ENCODE measurements at places on chromosomes 11 and 22.
A peak's percentile ranks its signal among the peaks of the same experiment; 100 is the strongest.

GRCh38 chr22:24191381-24191841 is 10.1 kb downstream of the SUSD2 start:
- DNase-seq = no peak

- DNase-seq = no peak
Measured at GRCh38 chr22:27647540-27647939, 154.0 kb downstream of the MN1 start.

GRCh38 chr11:131802440-131803115 is 432.2 kb downstream of the NTM start:
- DNase-seq = no peak

GRCh38 chr11:6655790-6656583 is at the start of gene DCHS1:
Gene DCHS1 (minus strand): TSS chr11:6655809. CDS start chr11:6641613, 14,196 bp downstream.
- DNase-seq = no peak

DNA sequence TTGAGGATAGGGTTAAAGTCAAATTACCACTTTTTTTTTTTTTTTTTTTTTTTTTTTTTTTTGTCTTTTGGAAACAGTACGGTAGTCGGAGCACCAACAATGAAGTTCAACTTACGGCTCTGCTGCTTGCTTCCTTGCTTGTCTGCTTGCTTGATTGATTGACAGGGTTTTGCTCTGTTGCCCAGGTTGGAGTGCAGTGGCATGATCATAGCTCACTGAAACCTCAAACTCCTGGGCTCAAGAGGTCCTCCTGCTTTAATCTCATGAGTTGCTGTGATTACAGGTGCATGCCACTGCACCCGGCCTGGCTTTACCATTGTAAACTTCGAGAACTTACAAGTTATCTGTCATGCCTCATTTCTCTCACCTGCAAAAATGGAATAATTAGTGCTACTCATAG is 5.8 kb downstream of the SGSM3 start:
- no peak for DNase-seq

DNA sequence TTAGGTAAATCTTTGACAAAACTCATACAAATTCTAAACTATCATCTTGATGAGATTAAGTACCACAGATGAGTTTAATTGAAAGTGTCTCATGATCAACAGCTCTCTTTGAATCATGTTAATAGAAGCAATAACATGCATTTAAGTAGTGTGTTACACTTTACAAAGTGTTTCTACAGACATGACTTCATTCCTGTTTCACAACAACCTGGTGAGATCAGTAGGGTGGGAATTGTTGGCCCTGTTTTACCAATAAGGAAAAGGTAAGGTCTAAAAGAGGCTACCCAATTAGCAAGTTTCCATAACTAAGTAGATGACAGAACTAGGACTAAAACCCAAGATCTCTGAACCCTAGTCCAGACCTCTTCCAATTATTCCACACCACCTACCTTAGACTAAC is 12.7 kb upstream of the PRSS23 start:
- no peak for DNase-seq

DNA sequence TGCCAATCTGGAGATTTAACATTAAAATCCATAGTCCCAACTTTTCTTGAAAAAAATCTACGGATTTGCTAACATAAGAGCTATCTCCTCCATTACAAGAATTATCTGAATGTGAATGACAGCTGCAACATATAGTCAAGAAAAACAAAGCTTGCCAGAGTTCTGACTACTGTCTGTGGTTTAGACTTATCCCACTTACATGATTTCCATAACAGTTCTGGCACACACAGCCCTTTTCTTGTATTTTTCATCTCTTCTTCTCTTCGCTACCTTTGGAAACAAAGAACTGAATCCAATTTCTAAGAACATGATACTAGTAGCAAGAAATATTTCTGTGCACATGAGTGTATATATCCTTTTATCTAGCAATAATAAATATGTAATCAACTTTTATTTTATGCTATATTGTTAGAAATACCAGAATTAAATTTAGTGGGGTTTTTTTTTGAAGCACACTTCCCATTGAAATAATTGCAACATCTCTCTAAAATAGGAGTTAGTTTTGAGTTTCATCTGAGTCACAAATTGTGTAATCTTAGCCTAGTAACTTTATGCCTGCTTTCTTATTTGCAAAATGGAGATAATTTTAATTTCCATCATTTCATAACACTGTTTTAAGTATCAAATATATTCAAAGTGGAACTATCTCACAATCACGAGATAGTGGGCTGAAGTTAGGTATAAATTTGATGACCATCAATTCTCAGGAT is 1217.6 kb downstream of the JRKL start:
- no peak for DNase-seq

GRCh38 chr11:61971248-61972111 is 4.0 kb upstream of the FTH1 start:
- DNase-seq = peak; percentile 99

- DNase-seq = no peak
Measured at GRCh38 chr11:99534812-99535211, 514.1 kb downstream of the CNTN5 start.

GRCh38 chr11:10637731-10638151 is 55.8 kb downstream of the IRAG1 start:
- no peak for DNase-seq

DNA sequence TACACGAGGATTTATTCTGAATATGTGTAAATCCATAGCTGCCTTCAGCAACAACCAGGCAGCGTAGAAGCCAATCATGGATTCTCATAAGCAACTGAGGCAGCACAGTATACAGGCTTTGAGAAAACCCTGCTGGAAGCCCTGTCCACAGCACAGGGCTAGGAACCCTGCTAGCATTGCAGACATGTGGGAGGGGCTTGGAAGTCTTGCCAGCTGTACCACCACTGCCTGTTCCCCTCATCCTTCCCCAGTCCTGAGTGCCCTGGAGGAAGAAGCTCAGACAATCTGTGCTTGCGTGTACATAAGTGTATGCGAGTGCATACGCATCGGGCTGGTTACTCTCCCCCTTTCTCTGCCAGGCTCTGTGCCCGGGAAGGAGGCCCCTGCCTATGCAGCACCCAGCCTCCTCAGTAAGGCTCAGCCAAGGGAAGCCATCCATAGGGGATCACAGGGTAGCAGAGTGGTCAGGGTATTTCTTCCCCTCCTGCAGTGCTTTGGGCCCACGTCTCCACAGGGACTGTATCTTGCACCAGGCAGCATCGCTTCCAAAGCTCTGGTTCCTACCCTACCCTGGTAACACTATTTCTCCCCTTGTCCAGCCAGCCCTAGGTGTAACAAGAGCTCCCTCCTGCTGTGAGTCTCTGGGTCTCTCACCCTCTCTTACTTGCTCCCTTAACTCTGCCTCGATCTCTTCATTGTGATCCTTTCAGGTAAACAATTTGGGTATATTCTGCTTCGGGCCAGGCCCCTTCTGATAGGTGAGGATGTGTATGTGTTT is 90.5 kb downstream of the GALNT18 start:
- DNase-seq = no peak

DNA sequence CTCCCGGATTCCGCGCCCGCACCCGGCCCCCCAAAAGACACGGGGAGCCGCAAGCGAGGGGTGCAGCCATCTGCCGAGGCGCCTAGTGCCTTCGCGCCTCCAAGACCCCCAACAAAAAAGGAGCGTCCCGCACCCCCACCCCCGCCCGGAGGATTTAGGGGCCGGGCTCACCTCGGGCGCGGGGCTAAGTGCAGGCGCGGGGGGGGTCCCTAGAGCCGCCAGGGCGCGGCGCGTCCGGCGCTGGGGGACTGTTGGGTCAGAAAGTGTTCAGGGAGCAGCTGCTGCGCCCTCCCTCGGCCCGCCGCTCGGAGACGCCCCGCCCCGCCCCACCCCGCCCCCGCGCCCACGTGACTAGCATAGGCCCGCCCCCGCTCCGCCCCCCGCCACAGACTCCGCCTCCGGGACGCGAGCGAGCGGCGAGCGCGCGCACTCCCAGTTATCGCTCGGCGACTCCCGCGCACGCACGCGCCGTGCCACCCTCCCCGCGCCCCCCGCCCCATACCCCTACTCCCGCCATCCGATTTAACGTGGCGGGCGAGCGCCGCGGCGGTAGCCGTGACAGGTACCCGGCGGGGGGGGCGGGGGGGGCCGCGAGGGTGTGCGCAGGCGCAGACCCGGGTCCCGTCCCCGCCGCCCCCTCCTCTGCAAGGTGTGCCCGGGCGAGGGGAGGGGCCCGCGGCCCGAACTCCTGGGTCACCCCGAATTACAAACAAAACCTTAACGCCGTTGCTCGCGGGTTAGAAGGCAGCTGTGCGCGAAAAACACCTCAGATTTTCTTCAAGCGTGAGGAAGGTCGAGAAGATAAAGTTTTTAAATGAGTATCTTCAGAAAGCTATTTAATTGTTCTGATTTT is 56.2 kb downstream of the KCNJ4 start:
- peak; percentile 64 for DNase-seq

- no peak for DNase-seq
Measured at GRCh38 chr22:36636916-36637315, 66.6 kb downstream of the CACNG2 start.

GRCh38 chr22:33842421-33843094 is 77.7 kb downstream of the LARGE1 start:
- no peak for DNase-seq

- DNase-seq = no peak
Measured at GRCh38 chr11:134665188-134665535, 253.1 kb upstream of the B3GAT1 start.

DNA sequence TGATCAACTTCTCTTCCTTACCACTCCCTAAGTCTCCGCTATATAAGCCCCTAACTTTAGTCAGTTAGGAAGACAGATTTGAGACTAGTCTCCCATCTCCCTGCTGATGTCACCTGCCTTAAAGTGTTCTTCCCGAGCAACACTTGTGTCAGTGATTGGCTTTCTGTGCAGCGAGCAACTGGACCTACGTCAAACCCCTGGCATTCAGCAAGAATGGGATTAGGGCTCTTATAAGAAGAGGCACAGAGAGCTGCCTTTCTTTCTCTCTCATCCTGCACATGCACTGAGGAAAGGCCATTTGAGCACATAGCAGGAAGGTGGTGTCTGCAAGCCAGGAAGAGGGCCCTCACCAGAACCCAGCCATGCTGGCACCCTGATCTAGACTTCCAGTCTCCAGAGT is 116.6 kb upstream of the THY1 start:
- no peak for DNase-seq

DNA sequence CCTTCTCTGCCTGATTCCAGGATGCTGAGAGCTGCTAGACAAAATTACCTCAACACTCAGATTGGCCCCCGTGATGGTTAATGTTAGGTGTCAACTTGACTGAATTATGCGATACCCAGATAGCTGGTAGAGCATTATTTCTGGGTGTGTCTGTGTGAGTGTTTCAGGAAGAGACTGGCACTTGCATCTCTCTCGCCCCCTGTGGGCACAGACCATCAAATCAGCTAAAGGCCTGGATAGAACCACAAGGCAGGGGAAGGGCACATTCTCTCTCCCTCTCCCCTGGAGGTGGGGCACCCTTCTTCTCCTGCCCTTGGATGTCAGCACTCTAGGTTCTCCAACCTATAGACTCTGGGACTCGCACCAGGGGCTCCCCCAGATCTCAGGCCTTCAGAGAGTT is 79.7 kb downstream of the KIRREL3 start:
- no peak for DNase-seq

GRCh38 chr22:24741769-24742168 is 32.8 kb downstream of the PIWIL3 start:
- no peak for DNase-seq

DNA sequence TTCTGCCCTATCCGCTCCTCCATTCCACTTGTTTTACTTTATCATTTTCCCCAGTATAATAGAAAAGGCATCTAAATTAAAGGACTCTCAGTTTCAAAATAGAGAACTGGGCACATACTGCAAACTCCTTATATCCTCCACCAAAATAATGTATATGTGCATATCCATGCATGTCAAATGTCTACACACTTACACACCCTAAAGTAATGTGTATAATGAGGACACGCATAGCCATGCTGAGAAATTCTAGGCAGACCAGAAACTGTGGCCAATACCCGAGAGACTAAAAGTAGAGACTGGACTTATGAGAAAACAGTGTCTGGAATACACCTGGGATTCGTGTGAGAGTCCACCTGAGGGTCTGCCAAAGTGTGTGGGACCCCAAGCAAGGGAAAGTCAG is 183.5 kb downstream of the CWF19L2 start:
- DNase-seq = no peak

DNA sequence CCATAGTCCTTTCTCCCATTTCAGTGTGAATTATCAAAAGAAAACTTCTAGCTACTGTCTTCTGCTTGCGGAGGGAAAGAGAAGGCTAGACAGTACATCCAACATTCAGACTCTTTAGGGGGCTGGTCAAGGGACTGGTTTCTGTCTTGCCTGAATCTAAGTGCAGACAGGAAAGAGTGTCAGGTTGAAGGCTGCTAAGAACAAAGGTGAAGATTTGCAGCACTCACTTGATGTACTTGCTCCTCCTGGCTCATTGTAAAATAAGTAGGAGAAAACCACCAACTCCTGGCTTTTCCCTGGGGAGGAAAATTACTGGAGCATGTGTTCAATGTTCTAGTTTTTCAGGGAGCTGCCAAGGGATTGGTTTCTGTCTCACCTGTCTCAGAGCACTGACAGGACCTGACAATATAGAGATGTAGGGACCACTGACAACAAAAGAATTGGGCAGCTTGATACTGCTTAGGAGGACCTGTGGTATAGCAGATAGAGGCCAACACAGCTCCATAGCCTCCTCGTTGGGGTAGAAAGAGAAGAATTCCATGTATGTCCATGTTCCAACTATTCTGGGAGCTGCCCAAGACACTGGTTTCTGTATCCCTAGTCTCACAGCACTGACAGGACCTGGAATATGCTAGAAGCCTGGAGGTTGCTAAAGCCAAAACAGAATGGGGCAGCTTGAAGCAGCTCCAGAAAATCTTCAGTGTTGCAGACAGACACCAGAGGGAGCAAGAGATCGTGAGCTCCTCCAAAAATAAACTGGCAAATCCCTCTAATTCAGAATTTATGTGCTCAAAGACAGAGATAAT is 39.7 kb upstream of the MMP12 start:
- DNase-seq = peak; percentile 10

GRCh38 chr11:131895865-131896264 is 525.5 kb downstream of the NTM start:
- no peak for DNase-seq

- no peak for DNase-seq
Measured at GRCh38 chr11:8318536-8318935, 54.9 kb upstream of the LMO1 start.

DNA sequence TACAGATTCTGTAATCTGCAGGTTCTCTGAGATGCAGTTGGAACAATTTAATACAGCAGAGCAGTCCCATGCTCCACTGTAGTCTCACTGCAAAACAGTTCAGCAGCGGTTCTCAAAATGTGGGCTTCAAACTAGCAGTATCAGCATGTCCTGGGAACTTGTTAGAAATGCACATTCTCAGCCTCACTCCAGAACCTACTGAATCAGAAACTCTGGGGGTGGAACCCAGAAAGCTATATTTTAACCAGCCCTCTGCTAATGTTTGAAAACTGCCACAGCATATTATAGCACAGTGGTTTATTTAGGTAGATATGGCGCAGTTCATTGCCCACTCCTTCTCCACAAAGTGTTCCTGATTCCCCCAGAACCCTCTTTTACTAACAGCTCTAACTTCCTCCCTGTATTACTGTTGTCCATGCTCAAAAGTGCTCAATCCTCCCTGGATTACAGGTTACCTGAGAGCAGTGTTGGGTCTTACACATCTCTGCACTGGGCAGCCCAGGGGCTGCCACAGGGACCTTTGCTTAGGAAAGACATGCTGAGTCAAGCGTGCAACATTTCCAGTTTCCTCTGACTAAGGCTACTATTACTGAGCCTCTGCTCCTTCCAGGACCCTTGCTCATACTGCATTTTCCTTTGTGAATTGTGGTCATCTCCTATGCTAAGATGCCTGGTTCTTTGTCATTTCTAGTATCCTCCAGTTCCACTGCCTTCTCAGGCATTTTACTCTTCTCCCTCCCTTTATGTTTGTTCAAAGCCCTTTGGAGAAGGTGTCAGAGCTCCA is 7.7 kb upstream of the DGAT2 start:
- no peak for DNase-seq

All from hematopoietic multipotent progenitor cell treated with erythropoietin and hydrocortisone succinate and interleukin-3 and kit ligand, for 8 days (in vitro differentiated cells).